Fibroblast of the aortic adventitia (primary cell): ENCODE measurements at places on chromosomes 2 and 18. TPM values are rescaled to one million over a fixed set of nuclear protein-coding genes. Genes with fewer than 3 reads are reported as not detected.

Gene NT5C1B
- not detected in 2 replicates for total RNA-seq

Gene DSC1
- total RNA-seq: 0.25 TPM in 1 of 2 replicates, not detected in the other

Gene FOXD4L1
- total RNA-seq: 0.09 and 0.16 TPM in 2 replicates

Gene DYNAP
- not detected in 2 replicates for total RNA-seq

Gene LYG2
- not detected in 2 replicates for total RNA-seq

Gene PLGLB2
- total RNA-seq: 2.3 TPM in 1 of 2 replicates, not detected in the other

Gene CD8A
- not detected in 2 replicates for total RNA-seq

Gene LIPG
- total RNA-seq: 2.7 and 3.2 TPM in 2 replicates

Gene OSR1
- total RNA-seq: 35.8 and 117 TPM in 2 replicates

Gene ABCB11
- total RNA-seq: not detected in 2 replicates

Gene NYAP2
- not detected in 2 replicates for total RNA-seq

Gene ACMSD
- total RNA-seq: not detected in 2 replicates

Gene PTPRN
- total RNA-seq: 0.36 and 1.8 TPM in 2 replicates

Gene SPC25
- 19.3 TPM in 1 of 2 replicates, not detected in the other for total RNA-seq

Gene TUBB8B
- not detected in 2 replicates for total RNA-seq

Gene C2orf78
- total RNA-seq: not detected in 2 replicates

Gene HIBCH
- 21.5 and 24.4 TPM in 2 replicates for total RNA-seq

Gene CCDC150
- total RNA-seq: 4.0 and 19.7 TPM in 2 replicates

Gene ECEL1
- not detected in 2 replicates for total RNA-seq

Gene TXNDC2
- 0.16 and 0.27 TPM in 2 replicates for total RNA-seq

Gene POMC
- 0.63 and 7.5 TPM in 2 replicates for total RNA-seq

Gene TRABD2A
- total RNA-seq: 0.33 and 1.6 TPM in 2 replicates

Gene CHST9
- total RNA-seq: not detected in 2 replicates

Gene AGXT
- not detected in 2 replicates for total RNA-seq

Gene PDK1
- 5.6 and 16.4 TPM in 2 replicates for total RNA-seq

Gene RGPD8
- 16.4 and 22.1 TPM in 2 replicates for total RNA-seq
